ENCODE measurements at places on chromosomes 3 and 15.

DNA sequence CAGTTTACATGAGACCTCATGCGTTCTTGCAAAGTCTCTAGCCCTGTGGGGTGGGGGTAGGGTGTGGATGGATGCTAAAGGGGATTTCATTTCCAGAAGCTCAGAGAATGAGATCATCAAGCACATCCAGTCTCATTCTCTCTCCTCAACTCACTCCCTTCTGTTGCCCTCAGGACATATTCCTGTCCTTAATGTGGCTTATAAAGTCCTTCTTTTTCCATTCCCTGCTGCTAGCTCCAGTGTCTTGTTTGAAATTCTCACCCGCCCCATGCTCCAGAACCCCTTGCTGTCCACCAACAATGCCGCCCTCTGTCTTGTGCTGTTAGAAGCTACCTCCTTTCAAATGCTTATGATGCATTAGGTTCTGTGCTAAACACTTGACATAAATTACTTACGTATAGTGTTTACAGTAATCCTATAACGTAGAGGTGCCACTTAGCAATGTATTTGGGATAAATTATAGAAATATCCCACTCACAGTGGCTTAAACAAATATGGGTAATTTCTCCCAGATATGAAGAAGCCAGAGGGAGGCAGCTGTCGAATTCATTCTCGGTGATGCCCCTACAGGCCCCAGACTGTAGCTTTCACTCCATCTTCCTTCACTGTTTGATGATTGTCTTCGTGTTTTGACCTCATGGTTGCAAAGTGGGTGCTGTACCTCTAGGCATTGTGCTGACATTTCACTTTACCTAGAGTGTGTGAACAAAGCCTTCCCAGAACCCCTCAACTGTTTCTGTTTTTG lies 273.1 kb upstream of the TBL1XR1 start:
- peak; percentile 84 for DNase-seq

GRCh38 chr3:152054315-152054714 lies 180.9 kb downstream of the SUCNR1 start:
- no peak for DNase-seq

DNA sequence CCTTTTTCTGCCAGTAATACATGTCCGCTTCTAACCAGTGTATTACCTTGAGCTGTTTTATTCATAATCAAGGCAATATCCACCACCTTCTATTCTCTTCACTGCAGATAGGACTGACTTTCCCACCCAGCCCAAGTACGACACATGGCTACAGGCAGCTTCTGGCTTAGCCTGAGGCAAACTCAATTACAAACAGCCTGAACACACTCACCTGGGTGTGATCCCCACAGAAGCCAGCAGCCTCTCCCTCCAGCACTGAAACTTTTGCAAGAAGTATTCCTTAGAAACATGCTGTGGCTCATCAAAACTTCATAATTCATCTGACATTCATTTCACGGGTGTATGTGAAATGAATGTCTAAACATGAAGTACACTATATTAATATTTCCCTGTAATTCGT lies 13.5 kb upstream of the KCNMB3 start:
- no peak for DNase-seq

GRCh38 chr15:76070192-76070591 lies 10.4 kb downstream of the TMEM266 start:
- no peak for DNase-seq

GRCh38 chr3:63441262-63441661 lies 163.2 kb downstream of the SYNPR start:
- DNase-seq = no peak

DNA sequence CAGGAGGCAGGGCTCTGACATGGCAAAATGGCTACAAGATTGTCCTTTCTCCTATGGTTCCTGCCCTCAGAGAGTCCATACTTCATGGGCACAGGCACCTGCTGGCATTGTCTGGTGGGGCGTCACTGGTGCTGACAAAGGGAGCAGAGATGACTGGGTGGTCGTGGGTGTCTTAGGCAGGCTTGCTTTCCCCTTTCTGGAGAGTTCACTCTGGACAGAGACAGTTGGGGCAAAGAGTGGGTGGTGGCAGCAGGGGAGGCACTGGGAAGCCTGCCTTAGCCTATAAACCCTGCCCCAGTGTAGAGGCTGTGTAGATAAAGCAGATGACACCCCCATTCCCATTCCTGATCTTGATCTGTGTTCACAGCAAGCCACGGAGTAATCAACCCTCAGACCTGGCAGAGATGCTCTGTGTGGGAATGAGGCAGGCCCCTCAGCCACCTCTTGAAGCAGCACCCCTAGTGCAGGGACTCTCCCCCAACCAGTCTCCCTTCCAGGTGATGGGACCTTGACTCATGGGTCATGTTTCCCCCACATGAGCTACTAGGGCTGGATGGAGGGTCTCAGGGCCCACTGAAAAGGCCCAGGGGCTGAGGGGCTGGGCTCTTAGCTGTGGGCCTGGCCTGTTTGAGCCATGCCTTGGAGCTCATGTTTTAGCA lies 20.7 kb upstream of the DOCK3 start:
- DNase-seq = no peak

All from fibroblast of skin of right biceps (primary cell).